ENCODE measurements at places on chromosomes 3 and 15.

GRCh38 chr3:149585401-149585726 lies 72.5 kb downstream of the WWTR1 start:
- no peak for DNase-seq

- DNase-seq = no peak
Observed at GRCh38 chr3:110391640-110392395, 679.8 kb upstream of the NECTIN3 start.

GRCh38 chr3:133509488-133509887 lies 64.0 kb upstream of the CDV3 start:
- no peak for DNase-seq

DNA sequence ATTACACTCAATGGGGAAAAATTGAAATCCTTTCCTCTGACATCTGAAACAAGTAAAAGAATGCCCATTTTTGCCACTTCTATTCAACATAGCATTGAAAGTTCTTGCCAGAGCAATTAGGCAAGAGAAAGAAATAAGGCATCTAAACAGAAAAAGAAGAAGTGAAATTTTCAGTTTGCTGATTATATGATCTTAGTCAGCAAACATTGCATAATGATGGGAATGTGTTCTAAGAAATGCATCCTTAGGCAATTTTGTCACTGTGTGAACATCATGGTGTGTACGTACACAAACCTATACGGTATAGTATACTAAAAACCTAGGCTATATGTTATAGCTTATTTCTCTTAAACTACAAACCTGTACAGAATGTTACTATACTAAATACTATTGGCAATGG lies 278.0 kb downstream of the CGGBP1 start:
- DNase-seq = no peak

- DNase-seq = peak; percentile 2
Observed at GRCh38 chr15:66251790-66252684, 1.5 kb downstream of the MEGF11 start.

GRCh38 chr3:136604961-136605360 lies 147.2 kb downstream of the STAG1 start:
- DNase-seq = no peak

DNA sequence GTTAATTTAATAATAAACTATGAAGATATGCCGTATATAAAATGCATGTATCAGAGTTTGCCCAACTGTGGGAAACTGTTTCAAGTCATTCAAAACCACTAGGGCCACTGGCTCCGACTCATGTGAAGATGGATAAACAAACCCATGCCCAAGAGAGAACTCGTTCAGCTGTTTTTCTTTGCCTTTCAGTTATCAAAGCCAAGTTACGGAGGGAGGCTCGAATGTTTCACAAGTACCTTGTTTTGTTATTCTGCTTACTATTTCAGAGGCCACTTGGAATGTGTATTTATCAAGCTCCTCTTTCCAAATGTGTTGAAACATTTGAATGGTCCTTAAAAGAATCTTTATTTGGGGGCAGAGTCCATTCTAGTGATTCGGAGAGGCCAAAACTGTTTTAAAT lies 82.1 kb downstream of the DUT start:
- no peak for DNase-seq

DNA sequence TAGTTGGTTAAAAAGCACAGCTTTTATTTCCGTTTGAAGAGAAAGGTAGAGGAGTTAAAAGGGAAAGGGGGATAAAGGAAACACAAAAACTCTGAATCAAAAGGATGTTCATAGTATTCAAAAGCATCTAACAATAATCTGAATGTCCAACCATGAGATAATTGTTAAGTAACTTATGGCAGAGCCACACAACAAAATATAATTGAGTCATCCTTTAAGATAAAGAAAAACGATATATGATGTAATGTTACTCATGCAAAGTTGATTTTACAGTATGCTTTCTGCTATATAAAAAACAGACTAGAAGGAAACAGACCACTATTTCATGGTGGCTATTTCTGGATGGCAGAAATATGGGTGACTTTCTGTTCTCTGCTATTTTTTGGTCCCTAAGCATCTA lies 3.9 kb downstream of the XPC start:
- DNase-seq = no peak

DNA sequence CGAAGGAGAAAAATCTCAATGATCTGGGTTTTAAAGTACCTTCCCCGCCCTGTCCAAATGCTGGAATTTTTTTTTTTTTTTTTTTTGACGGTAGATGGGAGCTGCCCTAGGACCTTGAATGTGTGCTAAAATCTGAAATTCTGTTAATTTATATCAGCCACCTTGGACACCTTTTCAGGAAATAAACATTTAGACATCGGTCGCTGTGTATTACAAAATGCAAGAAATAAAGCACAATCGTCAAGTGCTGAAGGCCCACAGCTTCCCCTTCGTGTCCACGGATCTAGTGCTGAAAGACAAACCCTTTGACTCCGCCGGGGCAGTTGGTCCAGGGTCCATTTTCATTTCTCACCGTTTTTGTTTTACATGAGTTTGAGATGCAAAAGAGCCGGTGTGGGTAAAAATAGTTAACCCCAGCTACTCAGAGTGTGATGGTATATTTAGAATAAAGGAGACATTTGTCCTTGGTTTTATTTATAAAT lies 90.2 kb upstream of the CHD2 start:
- peak; percentile 39 for DNase-seq

- no peak for DNase-seq
Observed at GRCh38 chr3:10170915-10171478, 6.3 kb downstream of the IRAK2 start.

- no peak for DNase-seq
Observed at GRCh38 chr3:172561897-172562640, 38.8 kb upstream of the TNFSF10 start.

- DNase-seq = no peak
Observed at GRCh38 chr15:98896002-98896721, 111.4 kb downstream of the PGPEP1L start.

DNA sequence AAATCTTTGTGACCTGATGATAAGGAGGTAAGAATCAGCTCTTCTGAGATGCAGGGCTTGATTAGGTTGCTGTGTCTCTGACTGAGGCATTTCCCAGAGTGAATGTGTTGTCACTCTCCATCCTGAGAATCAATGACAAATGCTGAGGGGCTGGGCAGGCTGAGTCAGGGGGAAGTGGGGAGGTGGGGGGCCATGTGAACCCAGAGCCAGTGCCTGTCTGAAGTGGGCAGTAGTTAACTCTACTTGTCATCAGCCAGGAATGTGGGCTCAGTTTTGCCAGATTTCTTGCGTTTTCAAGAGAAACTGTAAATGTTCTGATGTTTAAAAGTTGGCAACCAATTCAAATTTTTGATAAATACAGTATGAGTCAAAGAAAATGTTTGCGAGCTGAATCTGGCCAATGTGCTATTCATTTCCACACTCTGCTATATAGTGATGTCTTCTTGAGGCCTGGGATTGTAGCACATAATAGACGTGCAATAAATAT lies 3.1 kb upstream of the BNC1 start:
- no peak for DNase-seq

DNA sequence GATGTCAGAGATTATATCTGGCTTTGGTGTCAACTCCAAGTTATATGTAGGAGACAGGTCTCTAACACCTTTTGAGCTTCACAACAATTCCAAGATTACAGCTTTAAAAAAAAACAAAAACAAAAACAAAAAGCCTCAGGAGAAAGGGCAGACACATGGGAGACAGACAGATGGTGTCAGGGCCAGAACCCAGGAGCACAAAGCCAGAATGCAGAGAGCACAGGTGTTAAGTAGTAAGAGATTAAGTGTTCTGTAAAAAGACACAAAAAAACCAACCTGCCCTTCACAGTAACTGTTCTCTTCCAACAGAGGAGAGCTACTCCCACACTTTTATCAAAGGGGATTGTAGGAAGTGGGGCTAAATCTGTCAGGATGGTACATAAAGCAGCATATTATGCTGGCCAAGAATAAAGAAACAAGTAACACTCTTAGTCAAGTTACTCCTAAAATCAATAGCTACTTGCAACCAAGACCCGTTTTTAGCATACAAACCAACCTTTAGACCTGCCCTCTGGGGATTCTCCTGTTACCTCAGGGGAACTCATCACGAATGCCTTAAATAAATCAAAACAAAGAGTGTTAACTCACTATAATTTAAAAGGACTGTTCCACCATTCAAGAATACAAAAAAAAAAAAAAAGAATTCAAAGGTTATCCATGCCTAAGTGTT lies 5.9 kb downstream of the CPEB1 start:
- no peak for DNase-seq

DNA sequence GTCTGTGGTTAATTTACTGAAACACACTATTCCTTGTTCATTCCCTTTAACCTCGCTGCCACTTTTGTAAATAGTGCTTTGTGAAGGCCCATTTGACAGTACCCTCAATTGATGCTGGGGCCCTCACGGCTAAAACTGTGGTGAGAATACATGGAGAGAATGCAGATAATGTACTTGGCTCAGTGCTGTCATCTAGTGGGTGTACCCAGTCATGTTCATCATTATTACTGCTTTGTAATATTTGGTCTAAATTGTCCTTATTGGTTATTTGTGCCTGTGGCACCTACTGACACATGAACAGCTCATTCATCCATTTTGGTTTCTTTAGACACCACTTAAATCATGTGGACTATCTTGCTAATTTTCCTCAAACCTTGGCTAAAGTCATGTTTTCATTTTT lies 543.6 kb downstream of the EDEM1 start:
- no peak for DNase-seq

- no peak for DNase-seq
Observed at GRCh38 chr15:29470311-29470710, 200.7 kb upstream of the NSMCE3 start.

DNA sequence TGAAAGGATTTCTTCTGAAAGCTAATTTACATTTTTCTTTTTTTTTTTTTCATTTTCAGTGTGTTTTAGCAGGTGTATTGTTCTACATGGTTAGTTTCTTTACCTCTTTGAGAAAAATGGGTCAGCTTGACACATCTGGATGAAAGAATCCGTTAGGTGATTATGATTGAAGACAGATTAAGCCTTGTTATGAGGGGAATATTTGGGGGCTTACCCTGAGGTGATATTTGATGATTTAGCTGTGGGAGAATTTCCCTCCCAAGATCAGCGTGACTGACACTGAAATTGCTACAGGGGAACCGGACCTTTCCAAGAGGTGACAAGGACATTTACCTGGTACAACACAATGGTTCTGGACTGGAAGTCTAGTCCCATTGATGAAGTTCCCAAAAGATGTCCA lies 147.5 kb downstream of the NFKBIZ start:
- no peak for DNase-seq

GRCh38 chr15:35932531-35932930 lies 386.6 kb upstream of the DPH6 start:
- no peak for DNase-seq

GRCh38 chr15:40991355-40991754 lies 38.1 kb downstream of the CHAC1 start:
- no peak for DNase-seq

- no peak for DNase-seq
Observed at GRCh38 chr3:76986876-76987474, 52.9 kb upstream of the ROBO2 start.

GRCh38 chr3:172142864-172143451 lies 103.6 kb downstream of the FNDC3B start:
- no peak for DNase-seq

- DNase-seq = peak; percentile 15
Observed at GRCh38 chr15:99683000-99683670, 50.1 kb downstream of the LYSMD4 start.

DNA sequence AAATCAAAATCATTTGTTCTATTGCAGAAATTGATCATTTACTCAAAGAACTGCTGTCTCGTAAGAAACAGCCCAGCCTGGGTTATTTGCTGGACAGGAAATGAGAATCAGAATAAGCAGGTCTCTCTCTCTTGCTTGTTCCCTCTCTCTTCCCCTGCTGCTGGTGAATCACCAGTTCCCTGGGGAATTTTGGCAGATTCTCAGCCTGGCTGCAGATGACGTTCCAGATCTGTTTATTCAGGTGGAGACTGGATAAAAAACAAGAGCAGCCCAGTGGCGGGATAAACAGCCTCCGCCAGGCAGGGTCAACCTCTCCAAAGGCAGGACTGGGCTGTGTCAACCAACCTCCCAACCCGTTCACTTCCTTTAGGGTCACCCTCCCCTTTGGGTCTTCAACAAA lies 72.1 kb downstream of the LRIG1 start:
- DNase-seq = no peak

DNA sequence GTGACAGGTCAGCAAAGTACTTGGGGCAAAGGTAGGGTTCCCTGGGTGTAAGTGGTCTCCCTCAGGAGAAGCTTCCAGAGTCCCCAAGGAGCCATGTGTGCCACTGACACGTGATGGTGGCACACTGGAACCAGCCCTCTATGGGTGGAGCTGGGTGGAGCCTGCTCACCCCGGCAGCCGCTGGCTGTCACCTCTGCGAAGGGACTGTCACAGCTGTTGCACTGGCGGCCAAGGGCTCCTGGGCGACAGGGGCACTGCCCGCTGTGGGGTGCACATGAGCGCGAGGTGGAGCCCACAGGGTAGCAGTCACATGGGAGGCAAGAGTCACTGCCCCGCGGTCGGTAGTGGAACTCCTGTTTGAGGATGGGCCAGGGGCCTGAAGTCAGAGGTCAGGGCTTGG lies 12.0 kb downstream of the CELSR3 start:
- DNase-seq = no peak

- no peak for DNase-seq
Observed at GRCh38 chr3:59709702-59710553, 660.1 kb upstream of the CFAP20DC start.

- no peak for DNase-seq
Observed at GRCh38 chr15:66488525-66488924, 9.0 kb downstream of the SNAPC5 start.

GRCh38 chr3:188948281-188948996 lies 223.3 kb upstream of the TPRG1 start:
- no peak for DNase-seq

GRCh38 chr3:159200176-159200575 lies 398.3 kb downstream of the MFSD1 start:
- no peak for DNase-seq

DNA sequence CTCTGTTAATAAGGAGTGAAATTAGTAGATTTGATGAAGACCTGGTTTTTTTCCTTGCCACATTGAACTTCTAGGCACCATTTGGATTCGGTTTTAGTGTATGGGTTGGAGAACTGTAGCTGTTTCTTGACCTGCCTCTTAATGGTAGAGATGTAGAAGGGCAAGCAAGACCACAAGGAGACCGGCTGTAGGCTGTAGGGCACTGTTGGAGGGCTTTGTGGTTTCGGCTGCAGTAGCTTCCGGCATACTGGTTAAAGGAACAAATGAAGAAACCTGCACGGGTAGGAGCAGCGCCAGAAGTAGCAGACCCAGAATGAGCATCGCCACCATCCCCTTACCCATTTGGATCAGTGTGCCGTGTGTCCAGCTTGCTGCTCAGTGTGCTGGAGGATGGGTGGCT lies 7.9 kb downstream of the PCLAF start:
- no peak for DNase-seq

All from CD4-positive, alpha-beta T cell treated with Interleukin-4 for 4 hours (primary cell).